ENCODE measurements at places on chromosomes 7 and 10.
A peak's percentile ranks its signal among the peaks of the same experiment; 100 is the strongest.

DNA sequence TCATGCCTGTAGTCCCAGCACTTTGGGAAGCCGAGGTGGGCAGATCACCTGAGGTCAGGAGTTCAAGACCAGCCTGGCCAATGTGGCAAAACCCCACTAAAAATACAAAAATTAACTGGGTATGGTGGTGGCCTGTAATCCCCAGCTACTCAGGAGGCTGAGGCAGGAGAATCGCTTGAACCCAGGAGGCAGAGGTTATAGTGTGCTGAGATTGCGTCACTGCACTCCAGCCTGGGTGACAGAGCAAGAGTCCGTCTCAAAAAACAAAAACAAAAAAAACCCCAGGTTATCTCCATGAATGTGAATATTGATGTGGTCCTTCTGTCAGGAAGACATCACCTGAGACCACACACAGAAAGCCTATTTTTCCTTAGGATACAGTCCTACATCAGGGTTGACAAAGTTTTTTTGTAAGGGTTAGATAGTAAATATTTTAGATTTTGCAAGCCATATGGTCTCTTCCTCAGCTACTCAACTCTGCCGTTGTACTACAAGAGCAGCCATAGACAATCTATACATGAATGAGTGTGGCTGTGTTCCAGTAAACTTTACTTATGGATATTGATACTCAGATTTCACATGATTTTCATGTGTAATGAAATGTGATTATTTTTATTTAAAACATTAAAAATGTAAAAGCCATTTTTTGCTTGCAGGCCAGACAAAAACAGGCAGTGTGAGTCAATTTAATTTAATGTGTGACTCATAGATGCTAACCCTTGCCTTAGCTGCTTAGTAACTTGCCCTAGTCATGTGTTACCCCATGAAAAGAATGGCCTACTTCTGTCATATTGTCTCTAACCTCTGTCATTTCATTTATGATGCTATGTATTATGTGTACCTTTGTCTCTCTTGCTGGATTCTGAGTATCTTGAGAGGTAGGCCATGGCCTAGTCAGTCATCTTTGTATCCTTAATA lies 78.1 kb downstream of the TPST1 start:
- DNase-seq = peak; percentile 42

- DNase-seq = no peak
Observed at GRCh38 chr10:23331567-23332301, 12.9 kb downstream of the C10orf67 start.

GRCh38 chr7:132158166-132158565 lies 418.1 kb downstream of the PLXNA4 start:
- no peak for DNase-seq

DNA sequence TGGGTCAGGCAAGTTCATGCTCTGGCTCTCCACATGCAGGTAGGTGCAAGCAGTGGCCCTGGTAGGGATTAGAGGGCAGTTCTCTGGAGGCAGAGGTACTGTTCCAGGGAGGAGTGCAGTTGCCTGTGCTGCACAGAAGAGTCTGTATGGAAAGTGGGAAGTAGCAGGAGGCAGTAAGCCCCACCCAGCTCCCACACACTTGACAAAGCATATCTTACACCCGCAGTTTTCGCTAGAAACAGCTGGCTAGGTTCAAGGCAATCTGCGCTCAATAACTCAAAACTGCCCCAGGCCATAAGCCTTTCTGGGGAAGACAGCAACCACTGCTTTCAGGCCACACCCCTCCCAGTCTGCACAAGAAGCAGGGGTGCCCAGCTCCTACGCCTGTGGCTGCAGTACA lies 33.1 kb upstream of the ARMC3 start:
- DNase-seq = no peak

- peak; percentile 36 for DNase-seq
Observed at GRCh38 chr7:6026011-6026819, 5.0 kb upstream of the ANKRD61 start.

- DNase-seq = no peak
Observed at GRCh38 chr7:45007571-45008328, 7.7 kb downstream of the CCM2 start.

DNA sequence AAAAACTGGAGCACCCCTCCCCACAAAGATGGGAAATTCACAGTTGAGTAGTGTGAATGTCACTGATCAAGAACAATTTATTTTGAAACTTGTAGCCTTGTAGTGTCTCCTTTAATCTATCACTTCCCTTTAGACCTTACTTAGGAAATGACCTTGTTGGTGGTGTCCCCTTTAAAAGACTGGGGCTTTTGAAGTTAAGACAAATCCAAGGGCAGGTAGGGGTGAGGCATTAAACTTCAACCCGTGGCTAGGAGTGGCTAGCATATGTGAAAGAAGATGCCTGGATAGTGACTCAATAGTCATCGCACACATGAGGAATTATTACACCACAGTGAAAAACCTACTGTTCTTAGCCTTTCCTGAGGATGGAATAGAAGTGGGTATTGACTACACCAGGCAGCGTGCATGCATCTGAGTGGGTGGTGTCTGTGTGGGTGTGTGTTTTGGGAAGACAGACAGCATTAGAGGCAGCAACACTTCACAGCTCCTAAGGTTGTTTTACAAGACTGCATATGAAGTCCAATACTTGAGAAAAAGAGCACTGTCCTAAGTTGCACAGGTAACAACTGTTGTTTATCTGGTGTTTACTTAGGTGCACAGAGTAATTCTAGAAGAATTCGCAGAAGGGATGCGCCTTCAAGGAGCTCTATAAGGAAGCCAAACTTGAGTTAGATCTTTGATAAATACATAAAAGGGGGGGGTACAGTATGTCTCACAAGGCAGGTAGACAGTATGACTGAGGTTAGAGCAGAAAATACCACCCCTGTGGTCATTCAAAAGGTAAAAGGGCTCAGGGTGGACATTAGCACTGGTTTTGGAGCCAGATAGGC lies 32.9 kb downstream of the ABLIM1 start:
- no peak for DNase-seq

GRCh38 chr10:66819691-66820090 lies 106.1 kb upstream of the LRRTM3 start:
- DNase-seq = no peak

- DNase-seq = no peak
Observed at GRCh38 chr7:37516664-37517063, 68.0 kb upstream of the ELMO1 start.

DNA sequence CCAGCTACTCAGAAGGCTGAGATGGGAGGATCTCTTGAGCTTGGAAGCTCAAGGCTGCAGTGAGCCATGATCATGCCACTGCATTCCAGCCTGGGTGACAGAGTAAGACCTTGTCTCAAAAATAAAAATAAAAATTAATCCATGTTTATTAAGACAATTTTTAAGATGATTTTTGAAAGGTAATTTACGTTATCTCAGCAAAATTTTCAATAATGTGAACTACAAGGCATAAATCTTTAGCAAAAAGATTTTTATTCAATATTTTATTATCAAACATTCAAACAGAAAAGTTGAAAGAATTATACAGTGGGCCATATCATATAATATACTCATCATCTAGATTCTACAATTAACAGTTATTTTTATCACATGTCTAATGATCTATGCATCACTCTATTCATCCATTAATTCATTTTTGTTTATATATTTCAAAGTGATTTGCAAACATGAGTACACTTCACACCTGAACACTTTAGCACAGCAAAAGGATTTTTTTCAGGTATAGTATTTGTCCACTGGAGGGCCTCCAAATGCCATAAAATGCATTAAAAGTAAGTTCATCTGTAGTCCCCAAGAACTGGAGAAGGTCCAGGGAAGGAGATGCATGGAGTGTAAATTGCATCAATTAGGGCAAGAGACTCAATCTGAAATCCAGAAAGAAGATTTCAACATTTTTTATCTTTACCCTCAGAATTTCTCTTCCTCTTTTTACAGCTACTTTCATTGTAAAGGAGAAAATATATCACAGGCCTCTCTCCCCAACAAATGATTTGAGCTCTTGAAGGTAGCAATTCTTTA lies 38.6 kb upstream of the RSBN1L start:
- DNase-seq = no peak
